SK-N-SH (cell line): ENCODE measurements at places on chromosomes 7 and 10.
A peak's percentile ranks its signal among the peaks of the same experiment; 100 is the strongest.

DNA sequence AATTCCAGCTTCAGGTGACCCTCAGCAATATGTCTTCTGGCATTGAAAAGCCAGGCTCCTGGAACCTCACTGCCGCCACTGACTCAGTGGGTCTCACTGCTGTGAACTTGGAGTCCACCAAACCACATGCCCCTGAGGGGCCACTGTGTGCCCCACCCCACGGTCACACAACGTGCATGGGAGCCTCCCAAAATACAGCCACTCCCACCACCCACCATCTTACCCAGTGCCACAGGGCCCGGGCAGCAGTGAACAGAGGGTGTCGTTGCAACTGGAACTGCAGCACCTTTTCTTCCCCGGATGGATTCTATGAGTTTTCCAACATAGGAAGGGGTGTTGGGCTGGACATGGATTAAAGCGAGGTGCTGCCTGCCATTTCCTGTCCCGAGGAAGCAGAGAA, 60.1 kb downstream of the ASB13 start:
- DNase-seq: no peak

DNA sequence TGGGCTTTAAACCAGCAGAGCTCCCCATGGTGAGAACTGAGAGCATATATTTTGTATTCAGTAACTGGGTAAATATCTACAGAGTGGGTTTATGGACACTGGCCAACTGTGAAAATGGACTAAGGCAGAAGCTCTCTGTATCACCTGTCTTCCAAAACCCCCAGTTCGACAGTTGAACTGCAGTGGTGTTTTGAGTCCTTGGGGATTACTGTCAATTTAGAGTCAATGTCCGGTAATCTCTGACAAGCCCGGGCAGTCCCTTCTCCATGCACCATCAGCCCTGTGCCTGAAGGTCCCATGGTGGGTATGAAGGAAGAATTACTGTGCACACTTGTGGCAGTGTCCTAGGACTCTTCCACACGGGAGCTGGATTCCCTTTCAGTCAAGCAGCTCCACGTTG, 235.0 kb downstream of the CCSER2 start:
- DNase-seq: no peak

GRCh38 chr10:87829986-87830729, 12.1 kb upstream of the ATAD1 start:
- no peak for DNase-seq

DNA sequence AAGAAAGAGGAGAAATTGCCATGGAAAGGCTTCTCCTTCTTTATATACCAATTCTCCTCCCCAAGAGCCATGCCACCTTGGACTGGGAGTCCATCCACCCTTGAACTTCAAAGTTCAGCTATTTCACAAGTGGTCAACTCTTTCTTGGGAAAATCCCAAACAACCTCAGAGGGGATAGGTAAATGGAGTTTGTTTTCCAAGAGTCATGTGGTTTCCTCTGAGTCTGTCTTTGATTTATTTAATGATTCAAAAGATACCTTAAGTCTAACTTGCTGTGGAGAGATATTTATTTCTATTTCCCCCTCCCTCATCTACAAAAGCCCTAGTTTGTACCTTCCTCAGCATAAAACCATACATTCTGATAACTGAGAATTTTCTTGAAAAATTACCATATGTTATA, 758.6 kb upstream of the IGFBP3 start:
- no peak for DNase-seq

GRCh38 chr10:46553238-46554049, 3.0 kb downstream of the GPRIN2 start:
- no peak for DNase-seq

DNA sequence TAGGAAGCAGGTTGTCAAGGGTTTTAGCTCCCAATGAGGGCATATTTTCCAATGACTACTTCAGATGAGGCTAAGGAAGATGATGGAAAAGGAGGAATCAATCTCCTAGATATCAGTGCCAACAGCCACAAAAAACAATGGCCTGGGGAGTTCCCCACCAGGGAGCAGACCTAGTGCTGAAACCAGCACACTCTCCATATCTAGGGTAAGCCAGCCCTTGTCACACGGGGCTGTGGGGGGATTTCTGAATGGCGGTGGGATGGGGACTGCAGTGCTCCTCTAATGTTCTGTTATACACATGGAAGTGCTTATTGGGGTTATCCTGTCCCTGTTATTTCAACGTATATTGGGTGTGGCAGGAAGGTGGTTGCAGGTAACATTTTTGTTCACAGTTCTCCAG, 18.5 kb downstream of the EPC1 start:
- DNase-seq: no peak

- peak; percentile 55 for DNase-seq
Measured at GRCh38 chr10:83545901-83546391, 593.4 kb upstream of the GHITM start.

DNA sequence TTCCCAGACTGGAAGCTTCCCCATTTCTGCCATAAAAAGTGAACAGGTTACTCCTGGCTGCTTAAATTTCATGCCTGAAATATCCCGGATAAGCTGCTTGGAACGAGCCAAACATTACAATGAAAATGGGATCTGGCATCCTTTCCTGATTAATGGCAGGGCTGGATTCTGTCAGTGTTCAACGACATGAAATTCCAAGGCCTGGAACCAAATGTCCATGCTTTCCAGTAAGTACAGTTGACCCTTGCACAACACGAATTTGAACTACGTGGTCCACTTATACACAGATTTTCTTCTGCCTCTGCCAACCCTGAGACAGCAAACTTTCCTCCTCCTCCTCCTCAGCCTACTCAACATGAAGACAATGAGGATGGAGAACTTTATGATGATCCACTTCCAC, 65.4 kb downstream of the SGMS1 start:
- DNase-seq: no peak

DNA sequence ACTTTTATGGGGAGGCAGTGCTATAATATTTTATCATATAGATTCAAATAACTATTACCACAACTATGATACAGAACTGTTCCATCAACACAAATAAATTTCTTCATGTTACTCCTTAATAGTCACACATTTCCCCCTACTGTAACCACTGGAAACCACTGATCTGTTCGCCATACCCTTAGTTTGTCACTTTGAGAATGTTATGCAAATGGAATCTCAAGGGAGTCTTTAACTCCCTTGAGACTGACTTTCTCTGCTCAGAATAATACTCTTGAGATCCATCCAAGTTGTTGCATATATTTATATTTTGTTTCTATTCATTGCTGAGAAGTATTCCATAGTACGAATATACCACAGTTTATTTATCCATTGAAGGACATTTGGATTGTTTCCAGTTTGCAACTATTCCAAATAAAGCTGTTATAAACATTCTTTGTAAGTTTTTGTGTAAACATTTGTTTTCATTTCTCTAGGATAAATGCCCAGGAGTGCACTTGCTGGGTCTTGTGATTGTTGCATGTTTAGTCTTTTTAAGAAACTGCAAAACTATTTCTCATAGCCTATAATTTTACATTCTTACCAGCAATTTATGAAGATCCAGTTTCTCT, 19.7 kb upstream of the PON2 start:
- DNase-seq: no peak

GRCh38 chr10:4351723-4352413, 474.1 kb upstream of the AKR1E2 start:
- DNase-seq: no peak

- no peak for DNase-seq
Measured at GRCh38 chr7:26554952-26555351, 263.3 kb downstream of the SNX10 start.

- DNase-seq: no peak
Measured at GRCh38 chr10:114613237-114613979, 44.7 kb downstream of the ABLIM1 start.

GRCh38 chr7:129315960-129316359, 91.1 kb downstream of the AHCYL2 start:
- no peak for DNase-seq

DNA sequence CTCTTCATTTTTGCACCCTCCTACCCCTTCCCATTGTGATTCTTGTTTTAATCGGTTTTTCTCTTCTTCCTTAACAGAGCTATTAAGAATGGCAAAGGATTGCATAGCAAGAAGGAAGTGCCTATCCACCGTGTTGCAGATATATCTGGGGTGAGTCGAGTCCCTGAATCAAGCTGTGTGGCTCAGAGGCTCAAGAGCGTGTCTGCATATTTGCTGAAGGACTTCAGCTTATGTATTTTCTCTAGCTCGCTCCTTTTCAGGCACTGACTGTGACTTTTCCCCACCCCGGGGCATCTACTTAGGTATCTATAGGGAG, 126.6 kb downstream of the LRRC4 start:
- DNase-seq: no peak

GRCh38 chr7:131302876-131303707, 24.6 kb upstream of the MKLN1 start:
- no peak for DNase-seq

DNA sequence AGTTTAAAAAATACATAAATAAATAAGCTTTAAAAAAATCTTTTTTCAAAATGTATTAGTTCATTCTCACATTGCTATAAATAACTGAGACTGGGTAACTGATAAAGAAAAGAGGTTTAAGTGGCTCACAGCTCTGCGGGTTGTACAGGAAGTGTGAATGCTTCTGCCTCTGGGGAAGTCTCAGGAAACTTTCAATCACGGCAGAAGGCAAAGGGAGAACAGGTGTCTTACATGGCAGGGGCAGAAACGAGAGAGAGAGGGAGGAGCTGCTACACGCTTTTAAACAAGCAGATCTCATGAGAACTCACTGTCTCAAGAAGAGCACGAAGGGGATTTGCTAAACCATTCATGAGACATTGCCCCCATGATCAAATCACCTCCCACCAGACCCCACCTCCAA, 114.6 kb downstream of the DNAJC1 start:
- no peak for DNase-seq

DNA sequence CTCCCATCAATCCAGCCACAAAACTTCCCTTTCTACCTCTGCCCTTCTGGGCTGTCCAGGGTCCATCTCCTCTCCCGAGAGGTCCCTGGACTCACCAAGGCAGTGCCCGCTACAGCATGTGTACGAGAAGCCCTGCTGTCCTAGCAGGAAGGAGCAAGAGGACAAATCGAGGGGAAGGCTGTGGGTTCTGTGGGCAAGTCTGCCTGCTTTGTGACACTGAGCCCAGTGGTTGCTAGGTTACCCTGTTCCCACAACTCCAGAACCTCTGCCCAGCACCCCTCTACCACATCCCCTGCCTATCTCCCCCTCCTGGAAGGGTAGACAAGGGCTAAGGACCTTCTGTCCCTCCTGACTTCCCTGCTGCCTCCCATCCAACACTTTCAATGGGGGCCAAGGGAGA, at the start of gene TBATA:
Gene TBATA (minus strand): TSS at position 188 of the 400 bp plus-strand sequence. CDS start 1,998 bp downstream, outside the sequence.
- peak; percentile 18 for DNase-seq

GRCh38 chr7:132077971-132078685, 498.1 kb downstream of the PLXNA4 start:
- DNase-seq: peak; percentile 48

DNA sequence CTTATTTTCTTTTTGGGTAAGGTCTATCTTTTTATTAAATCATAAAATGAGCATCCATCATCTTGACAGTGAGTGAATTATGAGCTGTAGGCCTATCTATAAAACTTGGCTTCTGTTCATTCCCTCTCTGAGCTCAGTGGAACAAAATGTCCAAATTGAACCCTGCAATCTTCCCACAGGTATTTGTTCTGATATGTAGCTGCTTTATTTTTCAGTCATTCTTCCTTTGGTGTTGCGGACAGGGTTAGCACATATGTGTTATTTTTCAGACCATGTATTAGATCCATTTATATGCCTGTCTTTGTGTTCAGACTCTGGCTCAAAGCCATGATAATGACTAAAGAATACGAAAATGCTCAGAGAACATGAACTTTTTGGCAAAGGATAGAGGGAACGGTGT, 201.6 kb upstream of the KIAA1217 start:
- DNase-seq: no peak

DNA sequence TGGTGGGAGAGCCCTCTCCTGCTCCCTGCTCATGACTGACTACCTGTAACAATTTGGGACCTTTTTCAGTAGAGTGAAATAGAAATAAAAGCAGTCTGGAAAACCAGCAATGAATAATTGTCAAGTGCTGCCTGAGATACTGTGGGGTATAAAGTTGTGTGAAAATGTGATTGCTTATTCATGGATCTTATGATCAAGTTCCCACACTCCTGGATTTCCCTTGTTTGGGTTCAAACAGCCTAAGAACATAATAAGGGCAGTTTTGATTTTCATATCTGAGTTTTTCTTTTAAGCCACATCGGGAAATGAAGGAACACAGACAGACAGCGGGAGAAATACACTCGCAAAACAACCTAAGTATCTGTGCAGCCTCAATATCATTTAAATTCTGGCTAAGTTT, 52.9 kb downstream of the CALD1 start:
- no peak for DNase-seq

- no peak for DNase-seq
Measured at GRCh38 chr10:120286280-120286679, 170.7 kb upstream of the PLPP4 start.

DNA sequence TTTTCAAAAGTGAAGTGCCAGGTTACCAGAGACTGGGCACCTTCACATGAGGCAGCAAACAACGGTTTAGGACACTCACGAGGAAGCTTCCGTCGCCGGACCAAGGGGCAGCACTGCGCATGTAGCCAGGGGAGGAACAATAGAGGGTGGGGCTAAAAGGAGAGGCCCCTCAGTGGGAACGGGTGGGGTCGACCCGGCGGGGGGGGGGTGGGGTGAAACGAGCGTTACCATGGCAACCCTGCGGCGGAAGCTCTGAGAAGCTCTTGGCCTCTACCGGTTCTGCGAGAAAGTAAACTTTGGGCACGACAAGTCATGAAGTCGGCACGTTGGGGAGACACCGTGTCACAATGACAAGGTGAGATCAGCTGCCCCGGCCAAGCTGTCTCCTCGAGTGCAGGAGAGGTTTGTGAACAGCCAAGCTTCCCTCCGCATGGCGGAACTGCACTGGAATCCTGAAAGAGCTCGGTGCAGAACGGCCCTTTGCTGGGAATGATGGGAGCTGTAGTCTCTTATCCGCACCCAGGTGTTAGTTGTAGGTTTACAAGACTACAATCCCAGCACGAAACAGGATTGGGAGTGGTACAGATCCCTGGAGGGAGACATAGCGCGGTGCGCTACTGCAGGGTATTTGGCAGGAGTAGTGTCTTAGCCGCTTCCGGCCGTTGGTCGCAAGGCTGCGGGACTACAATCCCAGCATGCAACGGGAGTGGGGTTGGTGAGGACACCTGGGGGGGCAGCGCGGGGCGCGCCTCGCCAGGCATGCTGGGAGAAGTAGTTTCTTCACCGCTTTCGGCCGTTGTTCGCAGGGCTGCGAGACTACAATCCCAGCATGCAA, 72.8 kb upstream of the ZNF722 start:
- peak; percentile 96 for DNase-seq

GRCh38 chr7:143250199-143250598, 13.0 kb upstream of the GSTK1 start:
- no peak for DNase-seq

DNA sequence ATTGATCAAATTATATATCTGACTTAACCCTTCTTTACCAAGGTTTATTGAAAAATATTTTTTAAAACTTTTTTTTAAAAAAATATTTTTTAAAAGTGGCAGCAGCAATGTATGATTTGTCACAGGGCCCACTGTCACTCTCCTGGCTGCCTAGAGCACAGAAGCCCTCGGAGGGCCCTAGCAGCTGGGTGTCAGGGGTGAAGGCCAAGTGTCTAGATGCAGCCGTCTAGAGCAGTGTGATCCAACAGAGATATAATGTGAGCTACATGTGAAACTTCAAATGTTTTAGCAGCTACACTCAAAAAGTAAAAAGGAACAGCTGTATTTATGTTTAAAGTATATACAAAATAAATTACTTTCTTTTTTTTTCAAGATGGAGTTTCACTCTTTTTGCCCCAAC, 112.7 kb downstream of the ARHGAP22 start:
- DNase-seq: no peak

- DNase-seq: no peak
Measured at GRCh38 chr10:120381931-120382330, 75.1 kb upstream of the PLPP4 start.

GRCh38 chr10:48284811-48285210, 10.3 kb upstream of the FRMPD2 start:
- DNase-seq: no peak

GRCh38 chr10:70851597-70852475, 36.1 kb downstream of the SGPL1 start:
- DNase-seq: no peak
